ENCODE measurements at places on chromosomes 2 and 18.

DNA sequence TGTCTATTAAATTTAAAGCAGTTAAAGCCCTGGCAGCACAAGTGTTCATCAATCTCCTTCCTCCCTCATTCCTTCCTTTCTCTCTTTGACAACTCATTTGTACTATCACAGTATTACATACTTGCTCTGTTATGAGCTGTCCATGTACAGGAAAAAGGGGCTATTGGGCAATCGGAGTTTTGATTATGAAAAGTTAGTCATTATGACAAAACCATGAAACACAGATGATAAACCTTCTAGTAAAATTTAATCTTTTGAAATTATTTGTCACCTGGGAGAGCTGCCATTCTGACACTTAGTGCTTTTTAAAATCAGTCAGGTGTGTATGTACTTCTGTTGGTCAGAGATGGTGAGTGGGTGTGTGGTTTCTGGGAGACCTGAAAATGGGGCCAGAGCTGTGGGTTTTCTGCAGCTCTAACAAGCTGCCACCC, 39.4 kb downstream of the MAP4K4 start:
- DNase-seq: no peak

- DNase-seq: no peak
These were observed 75.5 kb upstream of the ST8SIA3 start for GRCh38 chr18:57276829-57277228.

DNA sequence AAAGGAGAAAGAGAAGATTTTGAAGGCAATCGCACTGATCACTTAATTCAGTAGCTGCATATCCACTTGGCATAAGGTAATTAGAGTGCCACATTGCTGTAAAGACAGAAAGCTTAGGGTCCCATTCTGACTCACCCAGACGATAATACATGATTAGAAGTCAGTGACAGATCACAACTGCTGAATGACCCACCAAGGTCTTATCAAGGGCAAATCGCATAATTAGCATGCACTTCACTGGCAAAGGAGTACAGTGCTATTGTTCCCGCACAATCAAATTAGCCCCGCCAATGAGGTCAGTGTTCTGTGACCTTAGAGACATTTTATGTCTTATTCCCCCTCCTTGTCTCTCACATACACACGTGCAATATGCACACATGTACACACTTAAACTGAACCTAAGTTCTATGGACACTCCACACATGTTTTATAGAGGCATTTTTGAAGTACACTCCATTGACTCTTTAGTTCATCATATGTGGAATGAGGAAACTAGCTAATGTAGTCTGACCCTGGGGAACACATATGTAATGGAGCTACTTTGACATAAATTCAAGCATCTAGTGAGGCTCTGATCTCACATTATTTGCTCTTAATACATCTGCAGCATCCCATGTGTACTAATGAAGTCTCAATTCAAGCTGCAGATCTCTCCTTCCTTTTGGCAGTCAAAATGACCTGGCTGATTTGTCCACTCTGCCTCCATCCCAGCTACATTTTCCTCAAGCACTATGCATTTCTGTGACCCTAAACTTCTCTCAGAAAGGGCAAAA, 673.8 kb upstream of the FANCL start:
- no peak for DNase-seq

GRCh38 chr2:239883326-239884050, 141.7 kb downstream of the NDUFA10 start:
- no peak for DNase-seq

DNA sequence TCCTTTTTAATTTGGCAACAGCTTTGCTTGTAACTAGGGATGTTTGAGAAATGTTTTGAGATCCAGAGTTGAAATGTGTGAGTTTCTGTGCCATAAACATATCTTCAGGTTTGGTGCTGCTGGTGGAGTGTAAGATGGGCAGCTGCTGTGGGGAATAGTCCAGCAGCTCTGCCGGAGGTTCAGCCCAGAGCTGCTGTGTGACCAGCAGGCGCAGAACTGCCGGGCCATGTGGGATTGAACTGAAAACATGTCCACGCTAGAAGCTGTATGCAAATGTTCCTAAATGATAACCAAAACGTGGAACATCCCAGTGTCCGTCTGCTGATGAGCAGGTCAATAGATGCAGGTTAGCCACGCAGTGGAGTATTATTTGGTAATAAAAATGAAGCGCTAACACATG, 99.6 kb downstream of the DGKD start:
- no peak for DNase-seq
